ENCODE measurements at places on chromosomes 1 and 21.

GRCh38 chr21:45001134-45002095 lies 61.6 kb downstream of the SLX9 start:
- no peak for DNase-seq

DNA sequence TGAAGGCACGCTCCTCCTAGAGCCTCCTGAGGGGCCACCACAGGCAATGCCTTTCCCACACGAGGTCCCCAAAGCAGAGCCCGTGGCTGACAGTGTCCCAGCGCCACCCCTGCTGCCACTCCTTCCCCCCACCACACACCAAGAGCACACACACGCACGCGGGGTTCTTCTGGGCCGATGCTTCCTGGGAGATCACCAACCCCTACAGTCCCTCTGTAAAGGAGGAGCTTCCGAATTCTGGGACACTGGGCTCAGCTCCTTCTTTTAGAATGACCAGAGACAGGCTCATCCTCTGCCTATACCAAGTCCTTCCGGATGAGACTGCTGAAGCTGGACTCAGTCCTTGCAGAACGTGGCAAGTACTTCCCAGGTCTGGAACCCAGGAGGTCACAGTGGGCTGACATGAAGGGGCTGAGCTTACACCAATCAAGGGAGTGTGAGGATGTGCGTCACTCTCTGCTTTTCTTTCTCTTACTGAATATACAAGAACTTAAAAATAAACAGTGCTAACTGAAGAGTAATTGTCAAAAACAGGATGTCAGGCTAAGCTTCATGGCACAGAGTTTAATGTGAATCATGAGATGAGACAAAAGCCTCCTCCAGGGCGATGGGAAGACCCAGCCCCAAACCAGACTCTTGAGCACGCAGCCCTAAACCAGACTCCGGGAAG lies 12.7 kb downstream of the SSU72 start:
- no peak for DNase-seq

DNA sequence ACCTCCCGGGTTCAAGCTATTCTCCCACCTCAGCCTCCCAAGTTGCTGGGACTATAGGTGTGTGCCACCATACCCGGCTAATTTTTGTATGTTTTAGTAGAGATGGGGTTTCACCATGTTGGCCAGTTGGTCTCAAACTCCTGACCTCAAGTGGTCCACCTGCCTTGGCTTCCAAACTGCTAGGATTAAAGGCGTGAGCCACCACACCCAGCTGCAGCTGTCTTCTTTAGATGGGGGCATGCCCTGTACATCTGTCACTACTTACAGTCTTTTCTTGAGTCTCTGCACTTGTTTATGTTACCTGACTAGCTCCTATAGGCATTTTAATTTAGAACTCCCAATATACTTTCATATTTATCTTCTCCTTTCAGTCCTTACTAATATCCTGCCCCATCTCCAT lies 64.2 kb downstream of the SELENOF start:
- no peak for DNase-seq

DNA sequence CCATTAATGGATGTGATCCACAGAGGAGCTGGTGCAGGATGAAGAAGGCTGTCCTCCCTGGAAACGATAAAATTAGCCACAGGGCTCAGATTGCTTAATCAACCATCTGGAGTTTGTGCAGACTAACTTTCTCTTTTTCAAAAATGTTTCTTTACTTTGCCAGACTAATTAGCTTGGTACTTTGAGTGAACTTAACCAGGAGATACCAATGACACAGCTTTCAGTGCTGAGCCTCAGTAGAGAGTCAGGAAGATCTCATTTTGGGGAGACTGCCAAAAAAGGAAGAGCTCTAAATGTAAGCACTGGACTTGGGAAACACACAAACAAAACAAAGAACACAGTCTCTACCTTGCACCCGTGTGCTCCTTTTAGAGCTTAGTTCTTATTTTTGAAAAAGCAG lies 248.1 kb upstream of the DEPDC1 start:
- DNase-seq = no peak

GRCh38 chr21:34202553-34203372 lies 129.4 kb downstream of the MRPS6 start:
- DNase-seq = no peak

DNA sequence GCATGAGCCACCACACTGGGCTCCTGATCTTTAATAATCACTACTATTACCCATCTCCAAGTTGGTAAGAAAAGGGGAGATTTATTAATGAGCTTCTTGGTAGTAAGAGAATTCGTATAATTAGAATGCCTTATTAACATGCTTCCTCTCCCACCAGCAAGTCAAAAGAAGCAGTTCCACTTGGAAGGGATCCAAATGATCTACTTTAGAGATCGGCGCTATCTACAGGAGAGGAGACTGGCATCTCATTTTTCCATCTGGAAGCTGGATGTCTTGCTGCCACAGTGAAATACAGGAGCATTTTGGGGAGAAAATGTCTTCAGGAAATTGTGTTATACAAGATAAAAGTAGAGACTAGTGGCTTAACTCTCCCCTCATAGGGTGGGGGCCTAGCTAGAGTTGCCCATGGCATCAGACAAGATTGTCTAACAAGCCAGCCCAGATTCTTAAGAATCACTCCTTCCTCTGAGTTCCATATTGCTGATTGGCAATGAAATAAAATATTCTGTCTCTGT lies 33.6 kb upstream of the CAMSAP2 start:
- no peak for DNase-seq

- DNase-seq = no peak
These were observed 187.8 kb downstream of the SLC44A5 start for GRCh38 chr1:75423136-75423535.

GRCh38 chr1:104266612-104267011 lies 516.9 kb downstream of the AMY1C start:
- no peak for DNase-seq

DNA sequence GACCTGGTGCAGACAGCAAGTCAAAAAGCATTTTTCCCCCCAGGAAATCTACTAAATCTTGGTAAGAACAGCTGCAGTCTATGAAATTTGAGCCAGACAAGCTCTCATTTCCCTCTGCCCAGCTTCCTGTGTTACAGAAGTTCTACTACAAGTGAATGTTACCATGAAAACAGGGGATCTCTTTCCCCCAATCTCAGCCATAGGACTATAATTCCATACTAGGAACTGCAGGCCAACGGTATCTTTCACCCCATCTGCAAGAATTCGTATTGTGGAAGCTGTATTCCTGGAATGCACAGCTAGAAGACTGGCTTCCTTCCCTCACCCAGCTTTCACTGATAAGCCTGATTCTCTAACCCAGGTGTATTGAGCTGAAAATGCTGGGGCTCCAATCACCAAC lies 1655.4 kb downstream of the BRINP3 start:
- no peak for DNase-seq
